NCI-H2029 (cell line): ENCODE measurements at places on chromosomes 1 and 21.
A peak's percentile ranks its signal among the peaks of the same experiment; 100 is the strongest.

- DNase-seq = peak; percentile 28
Measured at GRCh38 chr1:22347854-22348760, 103.5 kb upstream of the ZBTB40 start.

- no peak for DNase-seq
Measured at GRCh38 chr1:56811331-56811730, 7.9 kb downstream of the FYB2 start.

GRCh38 chr1:116951200-116951935 lies 41.7 kb downstream of the PTGFRN start:
- no peak for DNase-seq

GRCh38 chr1:93827128-93827527 lies 51.9 kb downstream of the DNTTIP2 start:
- no peak for DNase-seq
